Uterus (tissue), 4 donors: ENCODE measurements at places on chromosomes 2 and 18.

DNA sequence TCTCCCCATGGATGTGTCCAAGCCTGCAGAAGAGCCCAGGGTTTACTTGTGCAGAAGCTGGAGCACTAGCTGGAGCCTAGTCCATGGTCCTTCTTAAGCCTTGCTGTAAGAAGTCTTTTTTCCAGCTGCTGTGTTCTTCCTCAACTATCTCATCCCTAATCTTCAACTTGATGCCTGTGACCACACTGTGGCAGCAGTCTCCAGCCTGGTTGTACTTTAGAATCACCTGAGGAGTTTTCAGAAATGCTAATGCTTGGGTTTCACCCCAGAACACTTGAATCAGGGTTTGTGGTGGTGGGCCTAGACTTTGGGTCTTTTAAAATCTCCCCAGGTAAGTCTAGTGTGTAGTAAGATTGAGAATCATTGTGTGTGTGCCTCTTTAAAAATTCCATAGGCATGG lies 173.6 kb downstream of the ADCYAP1 start:
- H3K4me3 ChIP-seq, result no peak overlapping the region
- no peaks in the 10 kb centered on the region for H3K27me3 ChIP-seq
- no peak overlapping the region for H3K27ac ChIP-seq
- no peak for DNase-seq
- no peaks in the 10 kb centered on the region for H3K36me3 ChIP-seq

DNA sequence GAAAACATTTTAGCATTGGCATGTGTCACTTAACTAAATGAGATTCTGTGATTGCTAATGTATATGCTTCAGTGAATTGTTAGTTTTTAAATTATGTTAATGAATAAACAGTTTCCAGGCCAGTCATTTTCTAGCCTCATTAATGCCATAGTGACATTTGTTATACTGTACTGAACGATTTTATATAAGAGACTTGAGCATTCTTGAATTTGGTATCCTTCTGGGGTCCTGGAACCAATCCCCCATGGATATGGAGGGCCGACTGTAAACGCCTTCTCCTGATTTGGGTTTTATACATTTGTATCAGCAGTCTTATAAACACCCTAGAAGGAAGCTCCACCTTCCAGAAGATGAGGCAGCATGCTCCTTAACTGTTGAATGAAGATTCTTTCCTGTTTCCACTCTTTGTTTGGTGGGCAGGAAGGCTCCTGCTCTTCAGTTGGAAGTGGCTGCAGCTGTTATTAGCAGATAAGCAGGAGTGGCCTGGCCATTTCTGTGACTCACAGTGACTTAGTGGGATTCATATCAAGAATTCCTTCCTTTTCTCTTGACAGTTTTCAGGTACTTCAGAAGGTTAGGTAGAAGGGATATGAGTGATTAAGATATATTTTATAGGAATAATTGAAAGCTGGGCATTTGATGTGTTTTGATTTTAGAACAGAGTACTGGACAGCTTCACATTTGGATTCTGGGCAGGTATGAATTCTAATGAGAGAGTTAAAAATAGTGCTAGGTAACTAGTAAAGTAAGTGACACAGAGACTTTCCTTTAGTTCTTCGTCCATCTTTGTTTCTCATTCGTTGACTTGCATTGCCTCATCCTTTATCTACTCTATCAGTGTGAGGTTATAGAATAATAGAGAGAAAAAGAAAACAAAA lies 124.9 kb downstream of the PLCL1 start:
- no peaks in the 10 kb centered on the region for H3K36me3 ChIP-seq
- no peaks in the 10 kb centered on the region for H3K27me3 ChIP-seq
- no peak overlapping the region for H3K4me3 ChIP-seq
- no peaks in the 10 kb centered on the region for H3K4me1 ChIP-seq
- no peak for DNase-seq

GRCh38 chr2:48483916-48484315 lies 46.0 kb upstream of the STON1 start:
- H3K4me1 ChIP-seq, result peaks cover 13% of the 10 kb centered on the region
- H3K4me3 ChIP-seq, result no peak overlapping the region
- peak overlapping the region; percentile 78 for H3K27ac ChIP-seq
- peak; percentile 49 for DNase-seq
- H3K27me3 ChIP-seq, result no peaks in the 10 kb centered on the region
- H3K36me3 ChIP-seq, result no peaks in the 10 kb centered on the region

DNA sequence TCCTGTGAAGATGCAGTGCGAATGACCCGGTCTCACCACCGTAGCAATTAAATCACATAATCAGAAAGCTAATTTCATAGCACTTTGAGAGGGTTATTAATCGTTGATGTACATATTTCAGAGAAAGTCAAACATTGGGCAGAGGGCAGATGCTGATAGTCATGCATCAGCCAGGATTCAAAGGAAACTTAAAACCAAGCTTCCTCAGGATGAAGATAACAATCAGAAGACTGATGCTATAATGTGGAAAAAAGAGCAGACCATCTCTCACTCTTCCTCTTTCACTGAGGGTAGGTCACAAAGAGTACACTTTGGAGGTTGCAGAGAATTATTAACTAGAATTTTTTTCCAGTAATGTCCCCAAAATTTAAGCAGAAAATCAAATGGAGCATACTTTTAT lies 1027.7 kb upstream of the ZEB2 start:
- no peak overlapping the region for H3K4me3 ChIP-seq
- H3K27ac ChIP-seq, result no peak overlapping the region
- no peak for DNase-seq
- no peaks in the 10 kb centered on the region for H3K36me3 ChIP-seq
- H3K27me3 ChIP-seq, result no peaks in the 10 kb centered on the region
- H3K4me1 ChIP-seq, result no peaks in the 10 kb centered on the region
